Epithelial cell of umbilical artery (primary cell): ENCODE measurements at places on chromosomes 4 and X. TPM values are rescaled to one million over a fixed set of nuclear protein-coding genes. Genes with fewer than 3 reads are reported as not detected.

The PABPC1L2A gene
- not detected in 2 replicates for total RNA-seq

The H2BW2 gene
- not detected in 2 replicates for total RNA-seq

The PDK3 gene
- total RNA-seq, result 5.8 and 6.7 TPM in 2 replicates

The ATP6AP2 gene
- total RNA-seq, result 90.6 and 95.6 TPM in 2 replicates

The IL2RG gene
- total RNA-seq, result not detected in 2 replicates

The DNAAF6 gene
- not detected in 2 replicates for total RNA-seq

The USP17L25 gene
- total RNA-seq, result not detected in 2 replicates

The GPC4 gene
- under 0.01 TPM in 1 of 2 replicates, not detected in the other for total RNA-seq

The CD38 gene
- total RNA-seq, result under 0.01 TPM in 1 of 2 replicates, not detected in the other

The XK gene
- total RNA-seq, result under 0.01 TPM in 1 of 2 replicates, not detected in the other

The TMPRSS11F gene
- not detected in 2 replicates for total RNA-seq

The GLUD2 gene
- total RNA-seq, result 1.9 and 3.2 TPM in 2 replicates

The BMPR1B gene
- 0.15 and 0.65 TPM in 2 replicates for total RNA-seq

The ELOVL6 gene
- 7.8 and 11.6 TPM in 2 replicates for total RNA-seq

The FRMD7 gene
- not detected in 2 replicates for total RNA-seq
